ENCODE measurements at places on chromosomes 13 and 19.

GRCh38 chr19:46068345-46069258 lies 27.8 kb upstream of the IGFL4 start:
- DNase-seq: no peak

- no peak for DNase-seq
Measured at GRCh38 chr19:10815007-10815536, 20.9 kb downstream of the TMED1 start.

DNA sequence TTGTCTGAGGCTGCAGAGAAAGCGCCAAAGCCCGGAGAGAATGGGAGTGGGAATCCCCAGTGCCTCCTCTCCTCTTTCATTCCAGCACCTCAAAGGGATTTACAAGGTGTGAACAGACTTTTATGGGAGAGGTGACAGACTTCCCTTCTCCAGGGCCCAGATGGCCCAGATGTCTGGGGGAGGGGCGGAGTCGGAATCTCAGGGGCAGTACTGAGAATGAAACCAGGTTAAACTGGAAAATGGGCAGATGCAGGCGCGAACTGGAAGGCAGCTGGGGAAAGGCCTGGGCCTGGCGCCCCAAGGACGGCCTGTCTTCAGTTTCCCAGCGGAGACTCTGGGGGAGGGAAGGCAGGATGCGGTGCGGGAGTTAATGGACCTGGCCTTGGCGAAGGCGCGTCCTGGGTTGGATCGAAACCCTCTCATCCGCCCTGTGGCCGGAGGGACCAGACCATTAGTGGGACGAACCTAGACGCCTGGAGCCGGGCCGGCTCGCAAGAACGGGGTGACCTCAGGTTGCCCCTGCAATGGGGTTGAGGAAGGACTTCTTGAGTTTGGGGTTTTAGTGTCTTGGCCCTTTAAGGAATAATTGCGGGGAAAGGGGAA lies 592 bp upstream of the TRIP10 start:
- no peak for DNase-seq

GRCh38 chr13:93522501-93522900 lies 295.9 kb downstream of the GPC6 start:
- no peak for DNase-seq

GRCh38 chr13:93341517-93341916 lies 114.9 kb downstream of the GPC6 start:
- DNase-seq: no peak

DNA sequence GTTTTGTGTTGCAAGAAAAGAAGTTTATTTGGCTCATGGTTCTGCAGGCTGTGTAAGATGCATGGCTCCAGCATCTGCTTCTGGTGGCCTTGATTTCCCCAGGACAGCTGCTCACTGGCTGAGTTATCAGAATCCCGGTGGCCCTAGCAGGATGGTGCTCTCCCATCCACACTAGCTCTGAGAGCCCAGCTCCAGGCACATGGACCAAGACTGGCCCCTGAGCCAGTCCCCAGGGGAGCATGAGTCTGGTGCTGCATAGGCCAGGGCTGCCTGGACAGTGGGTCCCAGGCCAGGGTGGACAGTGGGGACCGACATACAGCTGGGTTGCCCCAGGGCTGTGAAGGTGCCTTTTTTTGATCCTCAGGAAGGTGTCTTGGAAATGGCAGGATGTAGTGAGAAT lies 10.4 kb downstream of the ADGRE2 start:
- no peak for DNase-seq

DNA sequence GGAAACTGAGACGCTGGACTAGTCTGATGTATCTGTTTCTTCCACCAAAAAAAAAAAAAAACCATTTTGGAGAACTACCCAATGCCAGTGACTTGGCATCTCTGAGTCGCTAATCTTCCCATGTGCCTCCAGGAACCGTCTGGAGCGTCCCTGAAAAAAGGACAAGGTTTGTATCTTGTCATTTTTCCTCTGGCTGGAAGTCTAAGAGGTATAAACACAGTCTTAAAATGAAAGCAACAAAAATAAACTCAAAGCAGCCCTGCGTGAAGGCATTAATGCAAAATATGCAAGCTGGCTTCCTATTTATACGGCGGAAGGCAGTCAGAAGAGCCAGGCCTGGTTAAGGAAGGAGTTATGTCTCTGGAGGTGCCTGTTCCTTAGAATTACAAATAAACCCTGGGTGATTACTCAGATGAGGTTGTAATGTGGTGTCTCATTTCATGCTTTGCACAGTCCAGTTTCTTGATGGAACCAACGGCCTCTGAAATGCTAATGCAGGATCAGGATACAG lies 20.3 kb downstream of the ACTN4 start:
- DNase-seq: no peak

DNA sequence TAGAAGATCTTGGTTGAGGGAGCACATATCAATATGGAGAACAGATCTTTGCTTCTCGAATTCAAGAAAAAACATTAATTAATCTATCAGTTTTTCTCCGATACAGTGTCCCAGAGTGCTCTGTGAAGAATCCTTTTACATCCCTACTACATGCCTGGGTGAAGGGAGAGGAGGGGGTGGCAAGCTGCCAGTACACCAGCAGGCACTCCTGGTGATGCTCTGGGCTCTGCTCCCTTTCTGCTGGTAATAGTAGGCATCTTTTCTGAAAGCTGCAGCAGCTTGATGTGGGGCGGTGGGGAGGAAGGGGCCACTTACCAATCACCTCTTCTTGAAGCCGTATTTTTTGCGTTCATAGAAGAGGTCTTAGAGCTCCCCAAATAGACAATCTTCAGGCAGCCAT lies 30.7 kb downstream of the PBX4 start:
- no peak for DNase-seq

GRCh38 chr13:66996503-66996902 lies 233.6 kb downstream of the PCDH9 start:
- no peak for DNase-seq

GRCh38 chr13:109707742-109708617 lies 78.4 kb downstream of the IRS2 start:
- no peak for DNase-seq

DNA sequence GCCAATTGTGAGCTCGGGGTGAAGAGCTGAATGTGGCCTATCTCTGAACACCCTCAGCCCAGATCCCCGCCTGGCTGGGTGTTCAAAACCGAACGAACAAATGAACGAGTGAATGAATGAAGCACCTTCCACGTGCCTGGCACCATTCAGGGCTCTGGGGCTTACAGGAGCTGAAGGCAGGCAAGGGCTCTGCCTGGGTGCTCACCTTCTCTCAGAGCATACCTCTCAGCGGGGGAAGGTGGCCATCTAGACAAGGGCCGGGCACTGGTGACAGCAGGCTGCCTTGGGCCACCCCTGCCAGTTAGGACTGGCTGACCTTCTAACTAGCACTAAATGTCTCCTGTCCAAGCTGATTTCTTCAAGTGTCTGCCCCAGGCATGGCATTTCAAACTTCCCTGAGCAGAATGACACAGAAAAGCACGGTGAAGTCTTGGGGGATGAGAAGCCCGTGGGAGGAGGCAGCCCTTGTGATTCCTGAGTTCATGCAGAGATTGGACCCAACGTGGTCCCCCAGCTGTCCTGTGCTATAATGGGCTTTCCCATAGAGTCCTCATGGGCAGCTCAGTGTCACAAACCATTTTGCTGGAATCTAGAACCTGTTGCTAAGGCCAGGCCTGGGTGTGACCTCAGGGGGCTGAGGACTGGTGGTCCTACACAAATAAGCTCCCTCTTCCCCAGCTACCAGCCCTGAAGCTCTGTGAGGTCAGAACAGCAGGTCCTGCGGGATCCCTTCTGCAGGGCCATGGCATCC lies 27.9 kb upstream of the VSTM2B start:
- no peak for DNase-seq

DNA sequence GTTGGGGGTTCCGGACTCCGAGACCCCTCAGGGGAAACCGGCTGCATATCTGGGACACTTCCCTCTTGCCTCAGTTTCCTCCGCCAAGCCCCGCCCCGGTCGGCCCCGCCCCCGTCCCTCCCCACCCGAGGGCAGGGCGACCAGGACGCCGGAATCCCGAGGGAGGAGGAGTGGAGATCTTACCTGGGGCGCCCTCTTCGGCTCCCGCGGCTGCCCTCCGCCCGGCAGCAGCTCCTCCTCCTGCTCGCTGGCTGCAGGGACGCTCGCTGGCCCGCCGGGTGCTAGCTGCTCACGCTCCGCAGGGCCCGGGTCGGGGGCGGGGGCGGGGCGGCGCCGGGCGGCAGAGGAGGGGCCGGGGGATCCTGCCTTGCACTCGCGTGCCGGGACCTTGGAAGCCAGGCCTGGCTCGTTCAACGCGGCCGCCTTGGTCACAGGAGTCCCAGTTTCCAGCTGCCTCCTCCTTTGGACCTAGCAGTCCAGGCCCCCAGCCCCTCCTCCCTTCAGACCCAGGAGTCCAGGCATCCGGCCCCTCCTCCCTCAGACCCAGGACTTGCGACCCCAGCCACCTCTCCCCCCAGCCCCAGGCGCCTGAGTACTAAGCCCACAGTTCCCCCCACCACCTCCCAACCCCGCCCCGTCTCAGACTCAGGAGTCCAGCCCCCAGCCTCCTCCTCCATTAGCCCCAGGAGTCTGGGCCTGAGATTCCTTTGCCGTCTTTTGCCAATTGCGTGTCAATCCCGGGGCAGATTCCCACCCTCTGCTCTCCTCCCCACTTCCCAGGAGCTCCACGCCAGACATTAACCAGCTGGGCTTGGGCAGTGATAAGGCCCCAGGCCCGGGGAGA lies at the start of gene NTF4:
TSS of gene NTF4 (minus strand) at position 51 of the 844 bp plus-strand sequence. CDS start 2,821 bp downstream, outside the sequence.
- no peak for DNase-seq

DNA sequence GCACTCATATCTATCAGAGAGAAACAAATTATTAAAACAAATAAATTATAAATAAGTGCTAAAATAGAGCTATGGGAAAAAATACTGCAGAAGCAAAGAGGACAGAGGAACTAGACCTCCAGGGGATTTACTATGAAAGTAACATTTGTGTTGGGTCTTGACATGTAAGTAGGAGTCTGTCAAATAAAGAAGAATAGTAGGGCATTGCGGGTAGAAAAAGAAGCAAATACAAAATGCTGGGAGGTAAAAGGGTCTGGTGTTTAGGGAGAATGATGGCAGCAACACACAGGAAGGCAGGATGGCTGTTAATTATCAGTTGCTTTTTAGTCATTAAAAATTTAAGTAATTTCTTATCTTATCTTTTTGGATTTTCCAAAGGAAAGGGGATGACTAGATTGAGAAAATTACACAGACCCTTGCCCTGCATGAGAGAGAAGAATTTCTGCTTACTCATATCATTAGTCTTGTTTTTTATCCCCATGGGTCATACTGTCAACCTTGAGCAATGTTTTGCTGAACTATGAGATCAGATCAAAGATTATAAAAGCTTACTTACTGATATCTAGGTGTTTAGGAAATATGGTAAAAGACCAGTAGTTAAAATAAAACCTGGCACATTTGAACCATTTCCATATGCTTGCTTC lies 472.7 kb downstream of the DIAPH3 start:
- DNase-seq: no peak

DNA sequence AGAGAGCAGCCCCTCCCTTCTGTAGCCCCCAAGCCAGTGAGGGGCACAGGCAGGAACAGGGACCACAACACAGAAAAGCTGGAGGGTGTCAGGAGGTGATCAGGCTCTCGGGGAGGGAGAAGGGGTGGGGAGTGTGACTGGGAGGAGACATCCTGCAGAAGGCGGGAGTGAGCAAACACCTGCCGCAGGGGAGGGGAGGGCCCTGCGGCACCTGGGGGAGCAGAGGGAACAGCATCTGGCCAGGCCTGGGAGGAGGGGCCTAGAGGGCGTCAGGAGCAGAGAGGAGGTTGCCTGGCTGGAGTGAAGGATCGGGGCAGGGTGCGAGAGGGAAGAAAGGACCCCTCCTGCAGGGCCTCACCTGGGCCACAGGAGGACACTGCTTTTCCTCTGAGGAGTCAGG lies 4.2 kb downstream of the KLK3 start:
- DNase-seq: no peak

DNA sequence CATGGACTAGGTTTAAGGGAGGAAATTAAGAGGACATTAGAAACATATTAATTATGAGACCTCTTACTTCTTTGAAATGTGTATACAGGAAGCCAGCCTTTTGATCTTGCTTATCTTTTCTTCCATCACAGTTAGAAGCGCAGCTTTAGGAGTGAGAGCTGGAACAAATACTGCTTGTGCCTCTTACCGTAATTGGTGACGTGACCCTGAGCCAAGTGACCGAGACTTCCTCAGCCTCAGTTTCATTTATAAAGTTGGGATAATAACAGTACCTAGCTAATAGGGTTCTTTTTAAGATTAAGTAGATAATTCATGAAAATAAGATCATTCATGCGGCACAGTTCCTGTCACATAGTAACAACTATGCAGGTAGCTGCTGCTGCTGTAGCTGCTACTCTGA lies 18.5 kb downstream of the FREM2 start:
- no peak for DNase-seq

GRCh38 chr13:92300651-92301050 lies 902.2 kb downstream of the GPC5 start:
- no peak for DNase-seq

GRCh38 chr19:28169168-28169887 lies 1043.6 kb downstream of the UQCRFS1 start:
- no peak for DNase-seq

DNA sequence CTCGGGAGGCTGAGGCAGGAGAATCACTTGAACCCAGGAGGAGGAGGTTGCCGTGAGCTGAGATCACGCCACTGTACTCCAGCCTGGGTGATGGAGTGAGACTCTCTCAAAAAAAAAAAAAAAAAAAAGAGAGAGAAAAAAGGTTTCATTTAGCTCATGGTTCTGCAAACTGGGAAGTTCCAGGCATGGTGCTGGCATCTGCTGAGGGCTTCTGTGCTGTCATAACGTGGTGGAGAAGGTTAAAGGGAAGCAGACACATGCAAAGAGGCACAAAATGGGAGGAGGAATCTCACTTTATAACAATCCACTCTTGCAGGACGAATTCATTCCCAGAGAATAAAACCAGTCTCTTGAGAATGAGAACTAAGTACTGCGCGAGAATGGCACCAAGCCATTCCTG lies 34.9 kb upstream of the SIAH3 start:
- no peak for DNase-seq

- no peak for DNase-seq
Measured at GRCh38 chr19:7832781-7833180, 2.8 kb downstream of the EVI5L start.

GRCh38 chr13:58906329-58907007 lies 1257.3 kb downstream of the DIAPH3 start:
- DNase-seq: no peak
